ENCODE measurements at places on chromosomes 1 and 21. TPM values are rescaled to one million over a fixed set of nuclear protein-coding genes. Genes with fewer than 3 reads are reported as not detected.

Gene TNNT2
- not detected for total RNA-seq

Gene CAPZB
- total RNA-seq: 255 TPM

Gene PPOX
- total RNA-seq: 59.4 TPM

Gene MAD2L2
- total RNA-seq: 22.7 TPM

Gene TDRD5
- total RNA-seq: not detected

Gene TRAF3IP3
- total RNA-seq: 571 TPM

Gene TNFRSF8
- not detected for total RNA-seq

Gene PARS2
- total RNA-seq: 6.0 TPM

Gene GCSAML
- total RNA-seq: not detected

Gene MIXL1
- not detected for total RNA-seq

Gene YIPF1
- total RNA-seq: 15.2 TPM

Gene IL6R
- total RNA-seq: 101 TPM

Gene TMEM79
- total RNA-seq: 14.7 TPM

Gene IFI44L
- total RNA-seq: 4.5 TPM

Gene CLDN17
- not detected for total RNA-seq

Gene CCDC185
- total RNA-seq: not detected

Gene DYNLT5
- total RNA-seq: not detected

Gene DNM3
- 2.7 TPM for total RNA-seq

Gene GBP4
- 49.5 TPM for total RNA-seq

Data from CD4-positive, alpha-beta memory T cell (primary cell).